ENCODE measurements at places on chromosomes 4 and X.

DNA sequence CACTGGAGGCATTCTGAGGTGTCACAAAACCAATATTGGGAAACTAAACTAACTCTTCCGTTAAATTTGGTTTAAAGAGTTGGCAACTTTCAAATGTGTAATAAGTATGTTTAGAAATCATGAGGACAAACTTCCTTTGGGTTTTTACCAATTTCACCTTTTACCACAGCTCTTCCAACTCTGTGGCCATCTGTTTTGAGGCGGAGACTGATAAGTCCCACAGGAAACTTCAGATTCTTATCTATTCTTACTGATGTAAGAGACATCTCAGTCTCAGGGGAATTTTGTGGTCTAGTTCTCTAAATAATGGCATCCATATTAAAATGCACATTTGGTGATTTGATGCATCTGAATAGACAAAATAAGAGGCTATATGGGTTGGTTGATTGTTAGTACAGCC lies 229.2 kb upstream of the AFF2 start:
- no peak for DNase-seq

DNA sequence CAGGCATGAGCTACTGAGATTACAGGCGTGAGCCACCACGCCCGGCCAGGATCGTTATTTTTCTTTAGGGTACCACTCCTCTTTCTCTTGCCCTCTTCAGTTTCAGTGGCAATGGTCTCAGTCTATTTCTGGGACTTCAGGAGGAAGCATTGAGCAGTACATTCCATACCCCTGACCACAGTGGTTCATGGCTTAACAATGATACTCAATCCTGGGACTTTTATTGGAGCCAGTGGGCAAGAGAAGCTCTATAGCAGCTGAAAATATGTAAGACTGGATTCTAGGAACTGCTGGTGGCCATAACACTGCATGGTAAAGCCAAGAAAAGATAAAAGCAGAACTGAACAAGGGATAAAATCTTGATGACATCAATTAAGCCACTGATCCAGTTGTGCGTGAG lies 5.8 kb upstream of the CCNA2 start:
- no peak for DNase-seq

DNA sequence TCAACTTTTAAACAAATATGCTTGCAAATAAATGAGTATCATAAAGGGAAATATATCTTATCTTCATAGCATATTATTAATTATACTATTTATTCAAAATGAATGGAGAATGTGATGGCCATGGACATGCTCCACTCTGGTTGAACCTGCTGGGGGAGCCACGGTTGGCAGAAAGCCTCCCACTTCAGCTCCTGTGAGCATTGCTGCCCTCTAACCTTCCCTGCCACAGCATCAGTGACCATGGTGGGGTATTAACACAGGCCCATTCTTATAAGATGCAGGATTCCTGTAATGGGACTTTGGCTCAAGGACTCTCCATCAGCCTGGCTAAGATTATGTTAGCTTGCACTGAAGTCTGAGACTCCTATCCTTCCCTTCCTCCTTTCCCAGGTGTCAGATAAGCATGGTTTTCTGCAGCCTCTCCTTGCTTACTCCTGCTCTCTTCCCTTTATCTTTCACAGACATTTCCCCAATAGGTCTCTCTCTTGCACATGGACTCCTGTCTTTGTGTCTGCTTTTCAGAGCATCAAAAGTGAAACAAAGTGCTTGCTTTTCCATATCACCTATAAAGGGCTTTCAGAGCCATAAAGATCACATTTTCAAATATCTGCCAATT lies 4.9 kb upstream of the ABRAXAS1 start:
- no peak for DNase-seq

DNA sequence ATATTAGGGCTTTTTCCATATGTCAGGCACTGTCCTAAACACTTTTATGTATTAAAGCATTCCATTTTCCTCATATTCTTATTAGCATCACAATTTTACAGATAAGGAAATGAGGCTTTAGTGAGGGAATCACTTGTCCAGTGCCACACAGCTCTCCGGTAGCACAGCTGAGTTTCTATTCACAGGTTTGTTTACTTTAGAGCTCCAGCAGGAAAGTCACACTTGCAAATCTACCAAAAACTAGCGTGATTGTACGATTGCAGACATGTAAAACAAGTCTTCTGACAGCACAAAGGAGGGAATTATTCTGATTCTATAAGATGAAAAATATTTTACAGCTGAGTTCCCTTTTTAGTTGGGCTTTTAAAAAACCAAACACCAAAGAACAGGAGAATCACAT lies 472.1 kb downstream of the TMA16 start:
- no peak for DNase-seq

GRCh38 chr4:140004549-140004895 lies 149.5 kb downstream of the MAML3 start:
- no peak for DNase-seq

- peak; percentile 13 for DNase-seq
These were observed 7.9 kb downstream of the ASMTL start for GRCh38 chrX:1444561-1445500.

DNA sequence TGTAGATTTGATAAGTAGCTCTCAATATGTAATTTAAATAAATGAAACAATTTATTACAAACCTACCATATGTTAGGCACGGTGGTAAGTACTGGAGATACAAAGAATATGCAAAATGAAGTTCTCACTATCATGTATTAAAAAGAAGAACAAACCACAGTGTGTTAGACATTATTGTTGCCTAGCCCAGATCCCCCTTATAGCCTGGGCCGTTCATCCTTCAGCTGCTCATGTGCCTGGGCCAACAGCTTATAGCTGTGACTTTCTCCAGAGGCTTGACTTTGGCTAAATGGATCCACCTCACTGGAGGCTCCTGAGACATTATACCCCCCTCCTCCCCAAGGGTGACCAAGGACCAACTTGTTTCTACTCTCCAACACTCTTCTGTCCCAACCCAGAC lies 29.8 kb upstream of the CCNG2 start:
- no peak for DNase-seq

GRCh38 chrX:3771766-3772165 lies 58.3 kb upstream of the PRKX start:
- no peak for DNase-seq

- DNase-seq = no peak
These were observed 102.7 kb upstream of the TENM3 start for GRCh38 chr4:182140547-182140946.

DNA sequence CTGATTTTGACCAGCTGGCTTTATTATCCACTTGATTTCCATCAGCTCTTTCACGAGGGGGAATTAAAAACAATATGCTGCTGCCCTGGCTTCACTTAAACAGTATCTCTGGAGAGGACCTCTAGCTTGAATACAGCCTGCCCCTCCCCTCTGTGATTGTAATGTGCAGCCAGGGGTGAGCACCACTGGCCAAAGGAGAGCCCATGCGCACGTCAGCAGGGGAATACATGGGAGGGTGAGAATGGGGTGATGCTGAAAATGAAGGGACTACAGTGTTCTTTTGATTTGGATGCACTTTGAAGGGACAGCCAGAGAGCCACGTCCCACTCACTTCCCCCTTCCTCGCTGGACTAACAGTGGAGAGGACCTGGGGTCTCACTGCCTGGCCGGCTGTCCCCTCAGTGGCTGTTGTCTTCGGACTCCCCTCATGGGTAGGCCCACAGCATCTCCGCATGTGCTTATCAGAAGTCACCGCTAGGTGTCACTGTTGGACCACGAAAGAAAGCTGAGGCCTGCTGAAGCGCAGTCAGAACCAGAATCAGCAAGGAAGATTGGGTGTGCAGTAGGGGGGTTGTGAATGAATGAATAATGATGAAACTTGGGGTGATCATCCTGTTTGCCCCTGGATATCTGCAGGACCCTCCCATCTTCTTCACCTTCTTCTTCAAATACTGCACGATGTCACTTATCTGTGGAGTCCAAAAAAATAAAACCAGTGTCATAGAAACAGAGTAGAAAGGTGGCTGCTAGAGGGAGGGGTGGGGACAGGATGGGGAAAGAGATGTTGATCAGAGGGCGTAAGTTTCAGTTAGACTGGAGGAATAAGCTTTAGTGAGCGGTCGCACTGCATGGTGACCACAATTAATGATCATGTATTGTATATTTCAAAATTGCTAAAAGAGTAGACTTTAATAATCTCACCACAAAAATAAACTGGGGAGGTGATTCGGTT lies 32.8 kb downstream of the CLCN4 start:
- DNase-seq = peak; percentile 70

DNA sequence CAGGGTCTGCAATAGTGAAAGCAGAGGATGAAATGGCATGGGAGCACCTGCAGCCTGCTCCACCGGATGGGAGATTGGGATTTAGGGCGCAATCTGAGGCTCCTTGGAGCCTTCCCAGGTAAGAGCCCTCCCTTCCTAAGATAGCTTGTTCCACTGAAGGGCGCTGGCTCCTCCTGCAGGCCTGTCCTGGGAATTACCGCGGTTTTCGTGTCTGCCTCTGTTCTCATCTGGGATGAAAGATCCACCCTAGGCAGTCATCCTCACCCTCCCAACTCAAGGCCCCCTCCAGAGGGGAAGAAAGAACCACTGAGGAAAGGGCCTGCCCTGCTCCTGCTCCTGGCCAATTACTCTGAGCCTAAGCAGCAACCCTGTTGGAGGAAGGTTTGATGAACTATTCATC lies 547.5 kb downstream of the SMARCA1 start:
- no peak for DNase-seq

DNA sequence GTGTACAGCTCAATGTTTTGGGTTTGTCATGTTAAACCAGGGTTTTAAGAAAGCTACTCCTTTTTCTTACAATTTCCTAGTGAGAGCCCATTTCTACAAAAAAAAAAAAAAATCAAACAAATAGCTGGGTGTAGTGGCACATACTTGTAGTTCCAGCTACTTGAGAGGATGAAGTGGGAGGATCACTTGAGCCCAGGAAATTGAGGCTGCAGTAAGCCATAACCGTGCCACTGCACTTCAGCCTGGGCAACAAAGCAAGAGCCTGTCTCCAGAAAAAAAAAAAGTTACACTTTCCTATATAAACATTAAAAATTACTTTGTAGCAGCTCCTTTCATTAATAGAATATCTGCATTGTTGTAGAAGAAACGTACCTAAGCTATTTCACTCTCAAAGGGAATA lies 166.7 kb downstream of the HS6ST2 start:
- no peak for DNase-seq

- no peak for DNase-seq
These were observed 238.8 kb downstream of the QDPR start for GRCh38 chr4:17273047-17273446.

DNA sequence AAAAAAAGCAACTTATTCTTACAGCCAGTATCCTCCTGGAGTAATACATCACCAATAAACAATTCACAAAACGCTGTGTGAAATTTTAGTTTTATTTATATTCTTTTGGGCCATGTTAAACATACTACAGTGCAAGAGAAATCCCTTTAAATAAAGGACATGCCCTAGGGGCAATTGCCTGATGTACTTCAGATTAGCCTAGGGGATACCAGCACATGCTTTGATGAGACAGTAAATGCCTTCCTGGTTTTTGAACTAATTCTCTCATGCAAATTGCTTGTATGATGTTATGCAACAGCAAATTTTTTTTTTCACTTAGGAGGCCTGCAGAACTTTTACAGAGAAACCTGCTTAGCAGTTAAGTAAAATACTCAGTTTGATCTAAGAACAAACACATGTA lies 711.9 kb upstream of the FRG1 start:
- no peak for DNase-seq
